ENCODE measurements at places on chromosomes 5 and 9.

GRCh38 chr5:55022450-55022849 is 1.6 kb upstream of the GZMK start:
- no peak for DNase-seq

GRCh38 chr9:71767776-71768321 is 464 bp downstream of the CEMIP2 start:
- no peak for DNase-seq

DNA sequence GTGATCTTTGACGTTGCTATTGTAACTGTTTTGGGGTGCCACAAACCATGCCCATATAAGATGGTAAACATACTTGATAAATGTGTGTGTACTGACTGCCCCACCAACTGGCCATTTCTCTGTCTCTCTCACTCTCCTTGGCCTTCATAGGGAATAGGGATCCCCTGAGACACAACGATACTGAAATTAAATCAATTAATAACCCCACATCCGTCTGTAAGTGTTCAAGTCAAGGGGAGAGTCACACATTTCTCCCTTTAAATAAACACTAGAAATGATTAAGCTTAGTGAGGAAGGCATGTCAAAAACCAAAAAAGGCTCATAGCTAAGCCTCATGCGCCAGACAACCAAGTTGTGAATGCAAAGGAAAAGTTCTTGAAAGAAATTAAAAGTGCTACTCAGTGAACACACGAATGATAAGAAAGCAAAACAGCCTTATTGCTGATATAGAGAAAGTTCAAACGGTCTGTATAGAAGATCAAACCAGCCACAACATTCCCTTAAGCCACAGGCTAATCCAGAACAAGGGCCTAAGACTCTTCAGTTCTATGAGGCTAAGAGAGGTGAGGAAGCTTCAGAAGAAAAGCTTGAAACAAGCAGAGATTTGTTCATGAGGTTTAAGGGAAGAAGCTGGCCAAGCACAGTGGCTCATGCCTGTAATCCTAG is 111.1 kb downstream of the UGCG start:
- DNase-seq, result no peak

DNA sequence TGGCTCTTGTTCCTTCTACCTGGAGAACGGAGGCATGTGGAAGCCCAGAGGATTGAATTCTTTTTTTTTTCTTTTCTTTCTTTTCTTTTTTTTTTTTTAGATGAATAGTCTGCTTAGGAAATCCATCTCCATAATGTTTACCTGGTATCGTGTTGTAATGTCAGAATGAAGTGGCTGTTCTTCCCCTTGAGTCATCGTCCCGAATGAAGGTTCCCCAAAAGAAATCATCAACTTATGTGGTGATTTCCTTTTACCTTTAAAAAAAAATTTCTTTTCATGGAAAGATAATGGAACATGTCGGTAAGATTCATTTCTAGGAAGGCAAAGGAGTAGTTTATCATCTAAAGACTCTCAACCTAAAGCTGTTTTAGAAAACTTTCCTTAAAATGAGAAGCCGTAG is 59.7 kb downstream of the DOCK8 start:
- no peak for DNase-seq

- no peak for DNase-seq
These were observed 5.5 kb upstream of the ENTREP1 start for GRCh38 chr9:69319324-69320025.

- DNase-seq, result no peak
These were observed 150.6 kb downstream of the ERCC6L2 start for GRCh38 chr9:96025995-96026602.

GRCh38 chr9:92709954-92710353 is 40.0 kb upstream of the IPPK start:
- no peak for DNase-seq

DNA sequence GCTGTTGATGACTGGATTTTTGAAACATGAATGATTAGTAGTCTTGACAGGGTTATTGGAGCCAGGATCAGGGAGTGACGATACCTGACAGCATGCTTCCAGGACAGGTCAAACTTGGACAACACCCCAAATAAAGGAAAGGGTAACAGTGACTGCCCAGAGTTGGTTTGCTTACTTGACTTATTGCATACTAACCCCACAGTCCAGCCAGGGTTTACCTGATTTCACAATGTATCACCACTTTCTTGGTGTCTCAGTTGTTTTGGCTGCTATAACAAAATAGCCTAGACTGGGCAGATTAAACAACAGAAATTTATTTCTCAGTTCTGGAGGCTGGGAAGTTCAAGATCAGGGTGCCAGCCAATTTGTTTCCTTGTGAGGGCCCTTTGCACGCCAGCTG is 301.0 kb upstream of the VLDLR start:
- no peak for DNase-seq

DNA sequence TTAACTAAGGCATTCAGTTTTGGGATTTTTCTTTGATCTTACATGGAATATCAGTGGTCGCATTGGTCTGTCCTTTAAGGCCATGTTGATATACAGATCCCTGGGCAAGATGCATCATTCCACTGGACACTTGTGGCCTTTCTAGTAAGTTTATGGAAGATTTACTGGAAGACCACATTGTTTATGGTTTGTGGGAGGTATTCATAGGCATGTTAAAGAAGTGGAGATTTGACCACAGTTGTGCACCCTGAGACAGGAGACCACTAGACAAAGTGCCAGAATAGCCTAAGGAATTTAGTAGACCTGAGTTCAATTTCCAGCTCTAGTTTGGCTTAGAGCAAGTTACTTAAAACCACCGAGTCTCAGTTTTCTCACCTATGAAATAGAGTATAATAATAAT is 383.1 kb upstream of the PAPPA start:
- DNase-seq, result no peak

- DNase-seq, result no peak
These were observed 161.4 kb downstream of the GIN1 start for GRCh38 chr5:102958481-102959011.

DNA sequence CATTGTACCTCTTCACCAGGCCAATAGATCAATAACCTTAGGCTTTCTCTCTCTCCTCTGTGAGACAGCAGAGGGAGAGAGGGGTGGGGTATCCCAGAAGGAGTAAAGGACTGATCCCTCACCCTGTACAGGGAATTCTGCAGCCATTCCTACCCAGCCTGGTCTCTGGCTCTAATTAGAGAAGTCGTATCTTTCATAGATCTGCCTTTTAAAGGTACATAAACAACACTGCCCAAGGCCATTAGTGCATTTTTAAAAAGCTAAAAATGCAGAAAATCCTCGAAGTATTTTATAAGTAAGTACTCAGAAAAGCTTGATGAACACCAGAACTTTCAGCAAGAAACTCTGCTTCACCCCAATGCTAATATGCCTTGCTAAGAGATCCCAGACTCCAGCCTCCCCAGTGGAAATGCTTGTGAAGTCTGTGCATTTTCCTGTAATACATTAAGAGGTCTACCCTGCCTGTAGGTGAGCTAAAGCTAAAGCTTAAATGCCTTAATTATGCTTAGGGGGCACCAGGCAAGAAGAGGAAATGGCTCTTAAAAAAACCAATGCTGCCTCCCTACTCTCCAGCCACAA is 200.0 kb upstream of the ANKRD55 start:
- DNase-seq, result no peak

- no peak for DNase-seq
These were observed 5.7 kb upstream of the SMC2 start for GRCh38 chr9:104088416-104088815.

DNA sequence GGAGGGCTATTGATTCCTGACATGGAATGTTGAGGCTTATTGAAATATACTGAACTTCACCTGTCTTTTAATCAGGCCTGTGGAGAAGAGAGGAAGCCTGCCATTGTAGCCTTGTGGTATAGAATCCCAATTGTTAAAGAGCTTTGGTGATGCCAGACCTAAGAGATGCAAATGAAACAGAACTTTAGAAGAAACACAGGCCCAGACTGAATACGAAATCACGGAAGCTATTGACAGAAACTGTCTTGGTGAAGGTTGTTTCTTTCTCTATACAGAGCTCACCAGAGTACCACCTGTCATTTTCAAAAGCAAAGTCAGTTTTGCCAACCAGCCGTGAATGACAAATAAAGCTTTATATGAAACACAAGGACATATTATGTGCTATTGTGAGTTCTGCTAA is 660.3 kb downstream of the ISL1 start:
- no peak for DNase-seq

DNA sequence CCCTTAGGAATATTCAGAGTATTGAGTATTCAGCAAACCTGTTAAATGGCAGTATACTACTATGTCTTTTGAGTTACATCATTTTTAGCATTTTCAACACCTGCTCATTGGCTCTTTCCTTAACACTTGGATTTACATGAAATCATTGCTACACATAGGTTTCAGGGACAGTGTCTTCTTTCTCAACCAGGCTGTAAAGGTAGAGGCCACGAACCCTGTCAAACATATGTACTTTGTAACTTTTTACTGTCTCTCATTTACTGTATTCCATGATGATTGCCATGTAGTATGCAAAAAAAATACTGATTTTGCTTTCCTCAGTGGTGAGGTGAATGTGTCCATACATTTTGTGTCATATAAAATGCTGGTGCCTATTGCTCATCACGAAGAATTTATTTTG is 264.4 kb downstream of the SLCO4C1 start:
- no peak for DNase-seq

GRCh38 chr5:142973932-142974331 is 203.8 kb downstream of the ARHGAP26 start:
- DNase-seq, result no peak

GRCh38 chr9:96050861-96051155 is 175.3 kb downstream of the ERCC6L2 start:
- no peak for DNase-seq

GRCh38 chr5:10600626-10601245 is 36.9 kb downstream of the ANKRD33B start:
- DNase-seq, result no peak
